ENCODE measurements at places on chromosomes 7 and 10. TPM values are rescaled to one million over a fixed set of nuclear protein-coding genes. Genes with fewer than 3 reads are reported as not detected.
A peak's percentile ranks its signal among the peaks of the same experiment; 100 is the strongest.

ADGRA1 gene
- total RNA-seq = not detected

GDF2 gene
- not detected for total RNA-seq

DNA sequence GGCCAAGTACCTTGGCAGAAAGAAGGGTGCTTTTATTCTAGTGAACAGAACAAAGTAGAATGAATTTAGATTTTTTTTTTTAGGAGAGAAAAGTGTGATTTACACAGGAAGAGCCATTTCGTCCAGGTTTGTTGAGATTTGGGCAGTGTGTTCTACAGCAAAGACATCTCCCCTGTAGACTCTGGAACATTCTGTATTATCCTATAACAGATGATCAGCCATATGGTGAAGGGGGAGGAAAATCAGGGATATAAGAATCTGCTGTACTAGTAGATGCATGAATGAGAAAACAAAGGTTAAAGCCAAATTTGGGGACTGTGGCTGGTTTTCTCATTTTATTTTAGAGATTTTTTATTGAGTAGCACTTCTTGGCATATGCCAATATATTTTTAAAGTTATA is 453.7 kb upstream of the LRRTM3 start:
- DNase-seq = no peak

DNA sequence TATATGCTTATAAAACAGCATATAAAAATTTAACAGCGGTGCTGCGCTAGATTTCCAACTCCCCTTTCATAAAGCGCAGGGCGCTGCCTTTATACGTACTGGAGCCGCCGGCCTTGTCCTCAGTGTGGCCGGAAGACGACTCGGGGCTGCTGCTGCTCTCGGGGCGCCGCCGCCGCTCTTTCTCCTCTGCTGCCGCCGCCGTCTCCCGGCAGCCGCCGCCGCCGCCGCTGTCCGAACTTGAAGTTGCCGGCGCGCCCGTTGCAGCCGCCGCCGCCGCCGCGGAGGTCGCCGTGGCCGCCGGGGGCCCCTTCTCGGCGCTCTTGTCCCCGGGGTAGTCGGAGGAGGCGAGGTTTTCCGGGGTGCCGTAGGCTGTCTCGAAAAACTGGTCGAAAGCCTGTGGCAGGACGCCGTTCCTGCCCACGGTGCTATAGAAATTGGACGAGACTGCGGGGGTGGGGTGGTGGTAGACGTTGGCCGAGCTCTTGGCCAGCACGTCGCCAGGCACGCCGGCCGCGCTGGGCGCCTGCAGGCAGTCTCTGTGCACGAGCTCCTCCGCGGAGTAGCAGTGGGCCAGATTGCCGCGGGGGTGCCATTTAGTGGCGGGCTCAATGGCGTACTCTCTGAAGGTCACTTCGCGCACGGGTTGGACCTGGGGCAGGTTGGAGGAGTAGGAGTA is 557 bp downstream of the HOXA11 start:
- DNase-seq = peak; percentile 55

CPA4 gene
- 14.7 TPM for total RNA-seq

NEUROG3 gene
- not detected for total RNA-seq

- no peak for DNase-seq
Measured at GRCh38 chr10:97764519-97764931, 7.3 kb downstream of the SFRP5 start.

DNA sequence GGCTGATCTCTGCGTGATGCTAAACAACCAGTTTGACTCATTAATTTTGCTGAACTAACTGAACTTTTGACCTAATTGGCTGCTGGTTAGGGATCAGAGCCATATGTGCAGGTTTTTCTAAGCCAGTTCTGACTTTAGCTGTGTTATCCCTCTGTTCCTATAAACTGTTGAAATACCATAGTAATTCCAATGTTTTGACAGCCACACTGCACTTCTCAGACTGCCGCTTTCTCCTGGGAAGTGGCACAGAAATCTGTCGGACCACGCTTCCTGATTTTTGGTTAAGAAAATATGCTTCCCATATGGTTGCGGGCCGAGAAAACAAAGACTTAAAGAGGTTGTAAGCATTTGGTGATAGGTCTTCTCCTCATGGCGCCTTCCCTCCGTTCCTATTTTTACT is 42.3 kb downstream of the TBXAS1 start:
- no peak for DNase-seq

FAM13C gene
- 0.03 TPM for total RNA-seq

GRCh38 chr10:123742751-123743440 is 76.7 kb downstream of the GPR26 start:
- DNase-seq = no peak

DNA sequence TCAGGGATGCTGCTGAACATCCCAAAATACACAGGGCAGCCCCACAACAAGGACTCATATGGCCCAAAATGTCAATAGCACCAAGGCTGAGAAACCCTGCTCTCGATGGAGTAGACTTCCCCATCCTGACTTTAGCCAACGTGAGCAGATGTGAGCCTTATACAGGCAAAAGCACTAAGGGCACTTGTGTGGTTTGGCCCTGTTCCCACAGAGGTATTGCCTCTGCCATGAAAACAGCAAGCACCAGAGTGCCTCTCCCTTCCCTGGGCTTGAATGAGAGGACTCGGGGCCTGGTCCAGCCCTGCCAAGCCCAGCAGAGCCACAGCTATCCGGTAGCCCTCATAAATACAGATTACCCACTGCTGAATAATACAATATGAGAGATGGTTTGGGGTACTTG is 47.5 kb downstream of the ACSM6 start:
- DNase-seq = no peak

FKBP6 gene
- not detected for total RNA-seq

Measured in SJSA1 (cell line).